ENCODE measurements at places on chromosomes 12 and 14.

DNA sequence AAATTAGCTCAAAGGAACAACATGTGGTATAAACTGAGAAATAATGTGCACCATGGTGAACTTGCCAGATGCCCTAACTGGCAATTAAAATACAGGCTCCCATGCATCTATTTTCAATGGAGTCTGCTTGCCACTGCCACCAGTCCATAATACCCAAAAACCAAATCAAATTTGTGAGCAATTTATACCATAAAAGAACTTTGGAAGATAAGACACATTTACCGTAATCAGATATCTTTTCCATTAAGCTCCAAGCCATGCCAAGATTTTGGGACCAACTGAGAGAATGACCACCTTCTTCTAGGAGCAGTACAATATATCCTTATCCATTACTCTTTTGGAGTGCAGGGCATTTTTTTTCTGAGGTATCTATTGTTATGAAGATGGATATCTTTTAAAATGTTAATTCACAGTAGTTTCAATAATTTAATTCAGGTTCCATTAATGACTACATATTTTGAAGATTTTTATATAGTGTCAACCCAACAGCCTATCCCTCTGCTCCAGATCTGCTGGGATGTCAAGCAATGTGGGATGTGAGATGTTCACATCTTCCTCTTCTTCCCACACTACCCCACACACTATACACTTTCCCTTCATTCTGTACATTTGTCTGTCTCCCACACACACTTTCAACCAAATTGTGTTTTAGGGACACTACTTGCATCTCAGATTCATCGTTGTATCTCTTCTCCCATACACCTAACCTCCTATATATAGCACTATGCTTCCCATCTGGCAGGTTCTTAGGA lies 53.3 kb downstream of the KIF21A start:
- DNase-seq: no peak

DNA sequence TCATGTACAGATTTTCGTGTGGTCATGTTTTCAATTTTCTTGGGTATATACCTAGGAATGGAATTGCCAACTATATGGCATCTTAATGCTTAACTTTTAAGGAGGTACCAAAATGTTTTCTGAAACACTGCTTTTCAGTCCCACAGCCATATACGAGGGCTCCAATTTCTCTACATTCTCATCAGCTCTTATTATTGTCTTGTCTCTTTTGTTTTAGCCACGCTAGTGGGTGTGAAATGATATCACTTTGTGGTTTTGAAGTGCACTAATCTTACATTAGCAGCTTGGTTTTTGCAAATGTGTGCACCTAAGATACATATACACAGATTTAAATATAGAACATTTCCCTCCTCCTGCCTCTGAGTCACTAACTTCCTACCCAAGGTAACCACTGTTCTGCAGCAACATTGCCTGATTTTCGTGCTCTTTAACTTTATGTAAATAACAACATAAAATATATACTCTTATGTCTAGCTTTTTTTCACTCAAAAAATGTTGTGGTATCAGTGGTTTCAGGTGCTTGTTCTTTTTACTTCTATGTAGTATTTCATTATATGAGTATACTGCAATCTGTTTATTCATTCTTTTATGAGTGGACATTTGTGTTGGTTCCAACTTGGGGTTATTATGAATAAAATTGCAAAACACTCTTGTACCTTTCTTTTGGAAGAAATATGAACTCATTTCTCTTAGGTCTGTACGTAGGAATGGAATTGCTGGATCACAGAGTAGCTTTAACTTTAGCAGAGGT lies 73.1 kb downstream of the ZFP36L1 start:
- no peak for DNase-seq

DNA sequence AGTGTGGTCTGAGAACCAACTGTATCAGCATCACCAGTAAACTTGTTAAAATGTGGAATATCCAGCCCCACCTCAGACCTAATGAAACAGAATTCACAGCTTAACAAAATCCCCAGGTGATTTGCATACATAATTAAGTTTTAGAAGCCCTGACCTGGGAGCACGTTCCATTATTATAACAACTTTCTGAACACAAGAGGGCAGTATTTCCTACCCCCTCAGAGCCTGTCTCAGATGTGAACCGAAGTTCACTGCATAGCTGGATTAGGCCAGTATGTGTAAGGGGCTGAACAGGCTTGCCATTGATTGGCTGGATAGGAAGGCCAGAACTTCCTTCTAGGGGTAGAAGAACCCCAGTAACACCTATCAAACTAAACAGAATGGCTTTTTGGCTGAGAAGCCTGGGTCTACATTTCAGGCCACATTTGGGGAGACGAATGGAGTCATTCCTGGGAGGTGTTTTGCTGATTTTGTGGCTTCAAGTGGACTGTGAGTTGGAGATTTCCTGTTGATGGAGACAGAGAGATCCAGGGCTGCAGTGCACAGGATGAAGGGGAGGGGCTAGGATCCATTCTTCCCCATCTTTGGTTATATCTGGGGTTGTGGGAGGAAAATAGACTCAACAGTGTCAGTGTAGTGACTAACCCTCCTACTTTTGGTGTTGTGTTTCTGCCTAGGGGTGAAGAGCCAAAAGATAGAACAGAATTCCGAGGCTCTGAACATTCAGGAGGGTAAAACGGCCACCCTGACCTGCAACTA lies 94.7 kb upstream of the OR4E1 start:
- DNase-seq: no peak

DNA sequence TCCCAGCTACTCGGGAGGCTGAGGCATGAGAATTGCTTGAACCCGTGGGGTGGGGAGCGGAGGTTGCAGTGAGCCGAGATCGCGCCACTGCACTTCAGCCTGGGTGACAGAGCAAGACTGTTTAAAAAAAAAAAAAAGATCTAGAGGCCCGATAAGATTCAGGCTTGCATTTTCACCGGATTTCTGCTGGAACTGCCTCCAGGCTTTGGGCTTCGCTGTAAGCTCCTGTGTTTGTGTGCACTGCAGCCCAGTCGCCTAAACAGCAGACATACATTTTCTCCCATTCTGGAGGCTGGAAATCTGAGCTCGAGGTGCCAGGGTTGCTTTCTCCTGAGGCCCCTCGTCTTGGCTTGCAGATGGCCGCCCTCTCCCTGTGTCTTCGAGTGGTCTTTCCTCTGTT lies 12.2 kb downstream of the BRI3BP start:
- no peak for DNase-seq

GRCh38 chr12:14769466-14769968 lies 33.8 kb downstream of the WBP11 start:
- no peak for DNase-seq

DNA sequence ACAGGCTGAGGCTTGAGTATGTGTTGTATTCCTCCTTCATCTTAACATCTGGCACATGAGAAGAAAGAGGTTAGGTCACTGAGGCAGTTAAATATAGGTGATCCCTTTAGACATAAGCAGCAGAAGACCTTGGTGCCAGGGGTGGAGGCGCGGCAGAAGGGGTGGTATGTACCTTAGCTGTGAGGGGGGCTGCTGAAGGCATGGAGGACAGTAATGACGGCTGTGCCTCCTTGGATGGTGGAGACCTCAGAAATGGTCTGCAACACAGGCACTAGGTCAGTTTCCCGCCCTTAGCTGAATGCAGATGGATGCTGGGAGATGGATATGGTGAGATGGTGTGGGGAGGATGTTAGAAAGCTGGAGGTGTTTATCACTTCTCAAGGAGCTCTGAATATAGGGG lies 1.5 kb upstream of the PNMA1 start:
- no peak for DNase-seq

GRCh38 chr12:31298515-31298910 lies 27.4 kb downstream of the SINHCAF start:
- no peak for DNase-seq

- DNase-seq: no peak
Observed at GRCh38 chr14:38211255-38211735, 3.6 kb downstream of the SSTR1 start.

GRCh38 chr12:23816394-23816851 lies 133.0 kb downstream of the SOX5 start:
- DNase-seq: no peak

DNA sequence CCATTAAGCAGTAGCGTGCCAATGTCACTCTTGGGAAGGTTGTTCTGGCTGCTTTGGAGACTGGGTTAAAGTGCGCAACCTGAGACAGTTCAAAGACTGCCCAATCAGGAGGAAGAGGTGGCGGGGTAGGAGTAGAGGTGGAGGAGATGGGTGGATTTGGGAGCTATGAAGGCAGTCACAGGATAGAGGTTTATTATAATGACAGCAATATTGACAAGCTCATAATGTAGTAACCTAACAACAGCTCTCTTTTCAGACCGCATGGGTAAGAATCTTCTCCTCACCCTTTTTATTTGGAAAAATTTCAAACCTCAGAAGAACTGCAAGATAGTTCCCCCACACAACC lies 5.3 kb upstream of the PSMD9 start:
- DNase-seq: no peak

GRCh38 chr12:13135371-13136178 lies 32.1 kb upstream of the GSG1 start:
- no peak for DNase-seq

DNA sequence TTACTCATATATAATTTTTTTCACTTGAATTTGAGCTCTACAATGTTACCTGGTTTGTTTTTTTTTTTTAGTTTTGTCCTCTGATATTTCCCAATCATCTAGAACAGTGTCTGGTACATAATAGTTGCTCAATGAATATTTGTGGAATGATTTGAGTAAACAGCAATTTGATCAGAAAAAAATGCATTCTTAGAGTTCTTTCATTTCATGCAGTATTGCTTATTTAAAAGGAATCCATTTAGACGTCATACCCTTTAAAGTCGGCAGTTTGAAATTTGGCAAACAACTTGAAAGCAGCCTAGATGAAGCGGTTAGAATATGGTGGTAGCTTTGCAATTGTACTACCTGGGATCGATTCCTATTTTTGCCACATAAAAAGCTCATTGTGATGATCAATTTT lies 140.0 kb downstream of the PDE3A start:
- no peak for DNase-seq

GRCh38 chr12:27780612-27781408 lies 774 bp upstream of the MANSC4 start:
- peak; percentile 13 for DNase-seq

- DNase-seq: no peak
Observed at GRCh38 chr12:81991868-81992267, 232.7 kb upstream of the PPFIA2 start.

- no peak for DNase-seq
Observed at GRCh38 chr12:33116284-33116683, 219.7 kb upstream of the PKP2 start.

DNA sequence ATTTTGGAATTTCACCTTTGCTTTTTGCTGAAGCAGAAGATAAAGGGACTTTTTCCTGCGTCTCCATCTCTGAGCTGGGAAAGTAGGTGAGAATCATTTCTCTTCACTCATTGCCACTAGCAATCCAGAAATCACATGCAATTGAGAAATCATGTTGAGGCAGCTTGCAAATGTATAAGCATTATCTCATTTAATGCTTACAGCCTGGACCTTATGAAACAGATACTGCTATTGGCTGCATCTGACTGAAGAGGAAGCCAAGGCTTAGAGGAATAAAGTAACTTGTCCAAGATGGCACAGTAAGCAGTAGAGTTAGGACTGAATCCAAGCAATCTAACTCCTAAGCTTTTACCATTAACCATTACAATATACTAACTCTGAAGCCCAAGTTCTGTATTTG lies 122.4 kb downstream of the FIGNL2 start:
- no peak for DNase-seq

- no peak for DNase-seq
Observed at GRCh38 chr12:32754111-32754510, 1.6 kb downstream of the YARS2 start.

DNA sequence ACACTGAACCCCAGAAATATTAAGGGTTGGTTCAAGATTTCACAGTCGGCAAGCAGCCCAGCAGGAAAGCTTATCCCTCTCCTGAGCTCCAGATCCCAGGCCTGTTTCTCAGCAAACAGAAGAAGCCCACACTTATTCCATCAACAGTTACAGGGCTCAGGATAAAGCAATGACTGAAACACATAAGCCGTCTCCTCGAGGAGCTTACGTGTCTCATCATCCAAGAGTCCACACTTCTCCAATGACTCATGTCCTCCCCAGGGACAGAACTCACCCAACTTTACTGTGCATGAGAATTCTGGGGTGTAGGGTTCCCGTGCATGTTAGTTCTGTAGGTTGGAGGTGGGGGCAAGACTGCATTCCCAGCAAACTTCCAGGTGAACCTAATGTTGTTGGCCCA lies 31.2 kb downstream of the GSC start:
- no peak for DNase-seq

- DNase-seq: peak; percentile 72
Observed at GRCh38 chr14:100285021-100285912, 21.0 kb downstream of the SLC25A29 start.

DNA sequence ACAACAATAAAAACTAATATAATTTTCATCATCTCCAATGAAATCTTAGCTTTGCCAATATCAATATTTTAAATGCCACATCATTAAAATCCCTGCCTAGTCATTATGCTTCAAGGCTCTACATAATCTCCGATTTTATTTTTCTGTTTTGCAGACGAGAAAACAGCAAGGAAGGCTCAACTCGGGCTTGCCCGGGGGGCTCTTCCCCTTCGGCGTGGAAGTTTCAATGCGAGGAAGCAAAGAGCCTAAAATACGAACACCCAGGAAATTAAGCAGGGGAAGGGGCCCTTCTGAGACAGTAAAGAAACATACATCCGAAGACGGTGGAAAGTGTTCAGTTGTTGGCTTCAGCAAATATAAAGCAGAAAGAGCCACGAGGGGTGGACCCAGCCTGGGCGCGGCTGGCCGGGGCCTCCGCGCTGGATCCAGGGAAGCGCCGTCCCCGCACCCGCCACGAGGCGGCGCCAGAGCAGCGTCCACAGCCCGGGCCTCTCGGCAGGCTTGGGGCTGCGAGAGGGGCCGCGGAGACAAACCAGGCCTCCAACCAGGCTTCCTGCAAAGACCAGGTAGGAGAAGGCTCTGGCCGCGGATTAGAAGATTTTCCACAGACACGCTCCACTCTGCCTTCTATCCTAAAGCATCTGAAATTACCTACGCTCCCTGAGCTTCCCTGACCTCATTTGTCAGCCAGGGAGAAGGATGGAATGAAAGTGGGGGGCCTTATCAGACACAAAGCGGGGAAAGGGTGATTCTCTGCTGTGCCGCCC lies 77.2 kb downstream of the SERPINA3 start:
- DNase-seq: peak; percentile 39

GRCh38 chr14:104931771-104932675 lies 7.3 kb downstream of the PLD4 start:
- no peak for DNase-seq

- DNase-seq: no peak
Observed at GRCh38 chr12:46546634-46547273, 174.2 kb upstream of the SLC38A2 start.

- no peak for DNase-seq
Observed at GRCh38 chr14:39956372-39956771, 524.1 kb upstream of the FBXO33 start.

GRCh38 chr12:102426599-102427542 lies 53.5 kb downstream of the IGF1 start:
- no peak for DNase-seq

All from stimulated activated CD4-positive, alpha-beta T cell treated with anti-CD3 and anti-CD28 coated beads, Interleukin-15, amount 100 ng/mL, for 1 hour (primary cell).